ENCODE measurements at places on chromosomes 16 and 17.

- DNase-seq, result no peak
Observed at GRCh38 chr17:66855204-66855603, 20.3 kb downstream of the CACNG5 start.

GRCh38 chr17:76920364-76921139 is 52.3 kb downstream of the MGAT5B start:
- DNase-seq, result no peak

- no peak for DNase-seq
Observed at GRCh38 chr16:89422905-89423630, 67.3 kb downstream of the ANKRD11 start.

DNA sequence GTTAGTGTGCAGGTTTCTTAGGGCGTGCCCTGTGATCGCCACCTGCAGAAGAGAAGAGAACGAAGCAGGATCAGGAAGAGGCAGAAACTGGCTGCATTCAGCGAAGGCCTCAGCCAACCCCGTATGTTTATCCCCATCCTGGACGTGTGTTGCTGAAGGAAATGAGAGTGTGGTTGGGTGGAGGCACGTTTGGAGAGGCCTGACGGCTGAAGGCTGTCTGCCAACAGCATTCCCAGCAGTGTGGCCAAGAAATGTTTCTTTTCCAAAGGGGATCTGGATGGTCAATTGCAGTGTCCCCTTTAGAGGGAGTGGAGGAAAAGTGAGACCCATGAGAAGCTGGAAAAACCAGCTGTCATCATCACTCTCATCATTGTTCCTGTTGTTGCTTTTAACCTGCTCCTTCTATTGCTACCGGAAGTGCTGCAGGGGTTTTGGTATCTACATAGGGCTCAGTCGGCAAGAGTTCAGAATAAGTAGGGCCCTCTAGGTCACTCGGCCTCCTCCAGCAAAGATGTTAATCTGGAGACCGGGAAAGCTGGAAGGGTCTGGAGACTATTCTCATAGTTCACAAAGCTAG is 46.5 kb upstream of the SLC47A1 start:
- DNase-seq, result no peak

- no peak for DNase-seq
Observed at GRCh38 chr16:4494746-4495490, 18.7 kb downstream of the HMOX2 start.

DNA sequence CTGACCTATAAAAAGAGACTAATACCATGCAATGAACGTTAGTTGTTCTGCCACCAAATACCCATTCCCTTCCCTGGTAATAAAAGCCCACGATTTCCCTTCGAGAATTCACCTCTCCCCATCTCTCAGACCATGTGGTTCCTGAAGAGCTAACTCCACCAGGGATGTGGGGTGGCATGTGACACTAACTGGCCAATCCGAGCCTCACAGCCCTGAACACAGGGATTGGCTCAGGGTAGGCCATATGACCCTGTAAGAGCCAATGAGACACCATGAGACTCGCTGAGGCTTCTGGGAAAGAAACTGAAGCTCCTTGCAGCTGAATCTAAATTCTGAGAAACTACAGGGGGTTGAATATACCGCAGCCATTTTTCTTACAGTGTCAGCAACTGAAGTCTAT is 21.1 kb downstream of the HELZ start:
- no peak for DNase-seq

GRCh38 chr17:80455784-80456183 is 20.6 kb downstream of the NPTX1 start:
- no peak for DNase-seq

DNA sequence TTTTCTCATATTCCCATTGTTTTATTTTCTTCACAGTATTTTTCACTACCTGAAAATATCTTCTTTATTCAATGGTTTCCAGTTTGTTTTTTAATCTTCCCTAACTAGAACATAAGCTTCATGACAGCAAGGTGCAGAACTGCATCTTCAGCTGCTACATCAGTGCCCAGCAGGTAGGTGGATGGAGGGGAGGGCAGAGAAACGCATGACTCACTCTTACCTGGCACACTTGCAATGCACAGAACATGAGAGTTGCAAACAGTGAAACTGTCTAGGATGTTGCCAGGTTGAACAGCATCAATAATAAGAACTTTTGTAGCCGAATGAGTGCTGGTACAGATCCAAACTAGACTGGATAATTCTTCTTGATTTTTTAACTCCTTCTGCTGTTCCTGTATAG is 127.1 kb downstream of the SPAG9 start:
- no peak for DNase-seq

- DNase-seq, result no peak
Observed at GRCh38 chr16:79400462-79401149, 199.9 kb downstream of the MAF start.

DNA sequence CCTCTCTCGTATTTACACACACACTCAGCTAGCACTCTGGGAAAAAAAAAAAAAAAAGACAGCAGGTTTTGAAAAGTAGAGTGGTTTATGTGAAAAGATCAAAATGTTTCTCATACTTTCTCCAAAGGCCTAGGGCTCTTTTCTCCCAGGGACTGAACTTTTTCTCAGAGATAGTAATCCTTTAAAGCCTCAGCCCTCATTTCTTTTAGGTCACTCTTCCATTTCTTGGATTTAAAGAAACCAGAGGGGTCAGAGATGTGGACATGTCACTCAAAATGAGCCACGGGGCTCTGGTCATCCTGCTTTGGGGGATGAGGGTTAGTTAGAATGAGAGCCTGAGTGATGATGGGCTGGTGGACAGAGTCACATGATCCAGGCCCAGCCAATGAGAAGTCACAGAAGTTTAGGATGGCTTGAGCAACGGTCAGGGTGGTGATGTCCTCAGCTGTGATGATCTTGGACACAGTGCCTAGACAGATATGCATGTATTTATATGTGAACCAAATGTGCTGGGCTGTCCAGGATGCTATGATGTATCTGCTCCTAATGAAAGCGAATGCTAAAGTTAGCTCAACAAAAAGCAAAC is 33.7 kb upstream of the AXIN2 start:
- no peak for DNase-seq

DNA sequence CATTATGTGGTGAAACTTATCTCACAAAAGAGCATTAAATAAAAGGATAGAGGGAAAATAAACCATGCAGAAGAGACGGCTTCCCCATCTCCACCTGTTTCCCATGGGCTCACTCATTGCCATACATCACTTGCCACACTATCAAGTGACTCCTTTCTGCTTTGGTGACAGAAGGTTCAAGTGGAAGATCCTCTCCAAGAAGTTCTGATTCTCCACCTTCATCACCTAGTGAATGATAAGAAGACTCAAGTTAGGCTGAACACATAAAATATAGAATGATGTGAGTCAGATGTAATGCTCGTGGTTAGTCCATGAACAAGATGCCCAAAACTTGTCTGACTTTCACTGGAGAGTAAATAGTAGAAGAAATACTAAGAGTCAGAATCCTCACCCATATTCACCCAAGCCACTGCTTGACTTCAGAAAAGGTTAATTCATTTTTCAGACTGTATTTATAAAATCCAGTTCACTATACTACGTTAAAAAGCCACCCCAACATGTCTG is 100.1 kb upstream of the TOB1 start:
- no peak for DNase-seq

GRCh38 chr17:15264542-15264941 is 584 bp downstream of the PMP22 start:
- no peak for DNase-seq

DNA sequence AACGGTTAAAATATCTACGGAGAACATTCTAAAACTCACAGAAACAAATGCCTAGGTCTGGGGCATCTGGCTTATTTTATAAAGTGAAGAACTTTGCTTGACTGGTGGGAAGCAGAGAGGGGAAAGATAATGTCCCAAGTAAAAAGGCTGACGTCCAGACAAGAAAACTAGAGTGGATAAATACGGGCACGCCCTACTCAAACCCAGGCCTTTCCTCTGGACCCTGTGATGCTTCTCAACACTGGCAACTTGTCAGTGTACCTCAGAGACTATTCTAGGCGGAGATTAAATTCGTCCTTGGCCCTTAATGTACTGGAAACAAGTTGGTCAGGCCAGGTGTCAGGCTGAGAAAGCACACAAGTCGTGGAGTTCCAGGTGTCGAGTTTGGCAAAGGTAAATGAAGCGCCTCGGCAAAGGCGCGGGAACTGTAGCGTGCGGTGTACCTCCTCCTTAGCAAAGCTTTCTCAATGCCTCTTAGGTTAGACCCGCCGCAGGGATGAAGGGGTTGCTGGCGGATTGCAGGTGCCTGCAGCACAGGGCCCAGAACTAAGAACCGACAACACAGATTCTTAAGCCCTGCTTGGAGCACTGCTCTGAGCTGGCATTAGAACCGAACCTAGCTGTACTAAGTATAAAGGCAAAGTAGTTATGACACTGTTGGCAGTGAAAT is 668 bp upstream of the UNK start:
- no peak for DNase-seq

- DNase-seq, result no peak
Observed at GRCh38 chr16:46949241-46949892, 24.1 kb downstream of the DNAJA2 start.

DNA sequence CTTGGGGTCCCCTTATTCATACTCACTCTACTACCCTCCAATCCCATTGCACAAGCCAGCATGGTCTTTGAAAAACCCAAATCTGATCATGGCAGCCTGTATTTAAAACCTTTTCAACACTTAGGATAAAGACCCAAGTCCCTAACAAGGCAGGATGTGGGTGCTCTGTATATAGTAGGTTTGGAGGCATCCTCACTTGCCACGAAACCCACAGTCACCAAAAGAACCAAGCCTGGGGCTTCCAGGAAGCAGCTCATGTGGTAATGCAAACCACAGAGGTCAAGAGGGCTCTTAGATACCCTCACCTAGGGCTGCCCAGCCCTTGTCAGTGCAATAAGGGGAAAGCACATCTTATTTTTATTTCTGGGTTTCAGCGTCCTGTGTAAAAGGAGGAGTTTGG is 218.6 kb upstream of the ASIC2 start:
- no peak for DNase-seq
